ENCODE measurements at places on chromosomes 2 and 18.

GRCh38 chr2:33221046-33221784 is 255.2 kb upstream of the RASGRP3 start:
- DNase-seq = no peak

- DNase-seq = no peak
Observed at GRCh38 chr18:57585421-57585820, 1.1 kb downstream of the FECH start.

GRCh38 chr18:23137097-23137635 is 1.9 kb downstream of the CABLES1 start:
- DNase-seq = no peak

- no peak for DNase-seq
Observed at GRCh38 chr18:49249521-49249920, 210.9 kb downstream of the DYM start.

- DNase-seq = no peak
Observed at GRCh38 chr2:188852772-188853171, 121.4 kb upstream of the COL3A1 start.

DNA sequence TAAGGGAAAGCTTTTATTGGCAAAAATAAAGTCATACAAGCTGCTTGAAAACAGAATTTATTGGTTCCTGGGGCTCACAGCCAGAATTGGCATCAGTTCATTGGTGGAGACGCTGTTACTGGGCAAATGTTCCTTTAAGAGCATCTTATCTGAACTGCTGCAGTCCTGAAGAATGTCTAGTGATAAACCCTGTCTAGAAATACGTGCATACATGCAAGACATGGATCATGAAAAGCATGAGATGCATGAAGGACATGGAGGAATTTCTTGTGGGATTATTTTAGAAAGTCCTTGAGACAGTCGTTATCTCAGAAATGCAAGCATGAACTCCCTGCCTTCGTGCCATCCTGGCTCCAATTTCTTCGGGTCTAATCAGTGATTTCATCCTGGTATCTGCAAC is 32.5 kb upstream of the FHOD3 start:
- DNase-seq = no peak

DNA sequence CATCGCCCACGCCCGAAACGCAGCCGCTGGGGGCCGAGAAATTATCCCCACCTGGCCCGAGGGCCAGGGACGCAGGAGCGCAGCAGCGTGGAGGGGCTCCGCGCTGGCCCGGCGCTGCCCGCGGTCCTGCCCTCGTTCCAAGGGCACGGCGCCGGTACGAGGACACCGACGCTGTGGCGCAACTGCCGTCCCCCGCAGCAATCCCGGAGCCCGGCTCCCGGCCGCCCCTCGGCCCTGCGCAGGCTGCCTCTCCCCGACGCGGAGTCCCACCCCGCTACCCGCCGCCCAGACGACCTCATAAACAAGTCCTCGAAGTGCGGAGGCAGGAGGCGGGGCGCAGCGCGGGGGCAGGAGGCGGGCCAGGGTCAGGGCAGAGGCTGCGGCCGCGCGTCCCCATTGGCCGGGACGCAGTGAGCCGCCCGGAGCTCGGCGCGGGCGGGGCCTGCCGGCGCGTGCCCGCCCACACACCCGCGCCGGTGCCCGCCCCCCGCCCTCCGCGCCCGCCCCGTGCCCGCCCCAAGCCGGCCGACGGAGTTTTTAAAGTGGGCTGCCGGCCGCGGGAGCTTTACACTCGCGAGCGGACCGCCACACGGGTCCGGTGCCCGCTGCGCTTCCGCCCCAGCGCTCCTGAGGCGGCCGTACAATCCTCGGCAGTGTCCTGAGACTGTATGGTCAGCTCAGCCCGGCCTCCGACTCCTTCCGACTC is at the start of gene EPAS1:
EPAS1 (plus strand) TSS at position 568 of the 706 bp plus-strand sequence. CDS start 505 bp downstream, outside the sequence.
- no peak for DNase-seq

DNA sequence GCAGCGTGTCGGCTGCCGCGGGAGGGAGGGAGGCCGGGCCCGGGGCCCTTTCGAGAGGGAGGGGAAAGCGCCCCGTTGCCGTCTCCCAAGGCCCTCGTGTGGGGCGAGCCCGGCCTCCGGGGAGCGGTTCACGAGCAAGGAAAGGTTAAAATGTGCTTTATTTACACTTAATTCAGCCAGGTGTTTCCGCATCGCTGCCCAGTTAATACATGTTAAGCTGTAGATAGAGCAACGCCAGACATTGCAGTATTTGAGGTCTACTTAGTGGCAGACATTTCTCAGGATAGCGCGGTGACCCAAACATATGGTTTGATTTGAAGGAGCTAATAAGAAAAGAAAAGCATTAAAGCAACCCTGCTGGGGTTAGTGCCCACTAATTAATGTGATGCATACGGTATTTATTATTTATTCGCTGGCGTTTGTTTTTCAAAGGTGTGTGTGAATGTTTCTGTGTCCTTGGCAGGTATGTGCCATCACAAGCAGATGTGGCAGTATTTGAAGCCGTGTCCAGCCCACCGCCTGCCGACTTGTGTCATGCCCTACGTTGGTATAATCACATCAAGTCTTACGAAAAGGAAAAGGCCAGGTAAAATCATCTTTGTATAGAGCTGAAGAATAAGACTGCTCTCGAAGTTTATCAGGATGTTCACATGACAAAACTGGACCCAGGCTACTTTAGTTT is 571 bp downstream of the EEF1B2 start:
- no peak for DNase-seq

DNA sequence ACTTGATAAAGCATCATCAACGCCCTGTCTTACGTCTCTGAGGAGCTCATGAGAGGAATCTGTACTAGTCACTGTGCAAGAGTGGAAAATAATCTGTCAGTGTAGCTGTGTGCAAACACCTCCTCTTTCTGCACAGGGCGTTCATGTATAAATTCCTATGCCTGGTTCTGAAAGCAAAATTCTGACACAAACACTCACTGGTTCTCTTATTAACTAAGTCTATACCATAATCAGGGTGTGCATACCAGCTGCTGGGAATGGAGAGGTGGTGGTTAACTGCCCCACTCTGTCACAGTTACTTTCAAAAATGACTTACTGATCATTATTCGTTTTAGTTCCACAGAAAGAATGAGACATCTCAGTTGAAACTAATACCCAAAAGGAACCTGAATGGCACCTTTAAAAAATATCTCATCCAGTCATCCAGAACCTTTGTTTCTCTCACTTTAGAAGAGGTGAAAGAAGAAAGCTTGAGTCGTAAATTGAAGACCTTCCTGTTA is 35.7 kb downstream of the STK39 start:
- DNase-seq = no peak

DNA sequence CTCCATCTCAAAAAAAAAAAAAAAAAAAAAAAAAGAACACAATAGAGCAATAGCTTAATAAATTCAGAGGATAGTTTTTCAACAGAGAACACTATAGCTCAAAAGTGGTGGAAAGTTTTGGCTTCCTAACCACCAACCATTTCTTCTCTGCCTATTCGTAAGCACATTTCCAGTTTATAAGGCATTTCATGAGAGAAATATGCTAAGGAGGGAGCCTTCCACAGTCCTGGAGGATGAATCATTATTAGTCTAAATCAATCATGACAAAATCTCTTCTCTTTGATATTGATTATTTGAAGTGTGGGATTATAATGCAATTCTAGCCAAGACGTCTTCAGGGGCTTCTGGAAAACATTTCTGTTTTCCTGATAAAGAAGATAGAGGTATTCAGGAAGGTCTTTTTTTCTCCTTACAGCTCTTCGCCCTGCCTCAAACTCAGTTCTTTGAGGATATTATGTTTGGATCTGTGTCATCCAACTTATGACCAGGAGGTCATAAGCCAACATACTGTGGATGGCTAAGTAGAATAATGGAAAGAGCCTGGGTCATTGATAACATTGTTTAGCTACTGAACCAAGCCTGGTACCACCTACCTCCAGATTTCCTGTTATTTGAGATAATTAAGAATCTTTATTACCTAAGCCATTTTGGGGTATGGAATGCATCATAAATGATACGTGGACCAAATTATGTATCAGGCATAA is 207.3 kb downstream of the TRIB2 start:
- DNase-seq = no peak

DNA sequence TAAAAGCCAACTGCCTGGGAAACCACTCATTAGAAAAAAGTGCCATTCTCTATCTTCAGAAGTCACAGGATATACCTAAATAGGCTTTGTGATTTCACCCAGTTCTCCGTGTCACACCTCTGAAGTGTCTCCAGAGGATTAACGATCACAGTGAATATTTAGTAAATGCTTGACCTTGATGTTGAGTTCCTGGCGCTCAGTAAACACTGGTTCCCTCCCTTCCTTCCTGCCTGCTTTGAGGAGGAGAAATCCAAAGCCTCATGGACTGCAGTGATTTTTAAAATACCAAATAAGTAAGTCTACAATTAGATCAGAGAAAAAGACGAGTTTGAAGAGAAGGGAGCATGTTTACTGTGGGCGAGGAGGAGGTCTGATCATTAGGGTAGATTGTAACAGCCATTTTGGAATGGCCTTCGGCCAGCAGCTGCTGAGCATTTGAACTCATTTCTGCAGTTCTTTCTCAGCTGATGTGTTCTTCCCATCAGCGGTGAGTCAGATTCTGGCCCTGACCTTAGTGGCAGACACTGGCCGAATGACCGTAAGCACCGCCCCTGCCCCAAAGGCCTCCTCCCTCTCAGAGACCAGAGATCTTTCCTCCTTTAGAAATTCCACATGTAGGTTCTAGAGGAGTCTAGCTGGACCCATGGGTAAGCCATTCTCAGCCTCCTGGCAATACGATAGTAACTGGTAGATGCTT is 62.1 kb upstream of the SLC16A14 start:
- DNase-seq = no peak

DNA sequence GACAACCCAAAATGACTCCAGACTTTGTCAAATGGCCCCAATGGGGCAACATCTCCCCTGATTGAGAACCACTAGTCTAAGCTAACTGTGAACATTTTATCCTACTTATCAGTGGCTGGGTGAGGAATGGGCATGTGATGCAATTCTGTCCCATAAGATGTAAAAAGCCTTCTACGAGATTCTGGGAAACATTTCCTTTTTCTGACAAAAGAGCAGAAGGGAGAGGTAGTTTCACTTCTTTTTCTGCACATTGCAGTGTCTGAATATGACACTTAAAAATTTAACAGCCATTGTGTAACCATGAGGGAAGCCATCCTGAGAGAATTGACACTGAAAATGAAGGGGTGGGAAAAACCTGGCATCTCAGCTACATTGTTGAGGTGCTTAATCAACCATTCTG is 17.3 kb upstream of the MARCHF4 start:
- no peak for DNase-seq

GRCh38 chr2:241812730-241813643 is 4.0 kb downstream of the NEU4 start:
- DNase-seq = no peak

GRCh38 chr2:188620916-188621315 is 329.2 kb downstream of the GULP1 start:
- no peak for DNase-seq

DNA sequence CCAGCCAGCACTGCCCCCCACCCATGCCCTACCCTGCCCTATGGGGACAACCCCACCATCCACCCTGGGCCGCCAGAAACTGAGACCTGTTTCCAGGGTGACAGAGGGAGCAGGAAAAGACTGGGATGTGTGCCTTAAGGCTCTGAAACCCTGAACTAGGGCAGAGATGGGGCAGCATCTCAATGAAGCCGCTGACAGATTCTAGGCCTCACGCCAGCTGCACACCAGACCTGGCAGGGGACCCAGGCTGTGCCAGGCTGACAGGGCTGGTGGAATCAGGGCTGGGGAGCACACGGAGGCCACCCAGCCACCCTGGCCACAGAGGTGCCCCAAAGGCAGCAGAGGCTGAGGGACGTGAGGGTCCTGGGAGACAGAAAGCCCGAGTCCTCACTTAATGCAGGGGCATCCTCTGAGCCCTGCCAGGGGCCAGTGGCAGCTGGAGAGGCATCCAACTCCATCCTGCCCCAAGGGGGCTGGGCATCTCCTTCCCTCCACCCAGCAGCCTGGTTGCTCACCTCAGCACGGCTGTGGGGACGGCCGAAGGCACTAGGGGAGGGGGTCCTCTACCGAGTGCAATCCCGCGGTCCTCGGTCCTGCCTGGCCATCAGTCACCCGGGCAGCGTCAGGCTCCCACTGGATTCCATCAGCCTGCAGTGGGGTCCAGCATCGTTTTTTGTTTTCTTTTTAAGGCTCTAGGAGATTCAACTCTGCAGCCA is 169.2 kb downstream of the ZFP36L2 start:
- DNase-seq = no peak

GRCh38 chr18:52150050-52150449 is 189.9 kb upstream of the DCC start:
- no peak for DNase-seq

DNA sequence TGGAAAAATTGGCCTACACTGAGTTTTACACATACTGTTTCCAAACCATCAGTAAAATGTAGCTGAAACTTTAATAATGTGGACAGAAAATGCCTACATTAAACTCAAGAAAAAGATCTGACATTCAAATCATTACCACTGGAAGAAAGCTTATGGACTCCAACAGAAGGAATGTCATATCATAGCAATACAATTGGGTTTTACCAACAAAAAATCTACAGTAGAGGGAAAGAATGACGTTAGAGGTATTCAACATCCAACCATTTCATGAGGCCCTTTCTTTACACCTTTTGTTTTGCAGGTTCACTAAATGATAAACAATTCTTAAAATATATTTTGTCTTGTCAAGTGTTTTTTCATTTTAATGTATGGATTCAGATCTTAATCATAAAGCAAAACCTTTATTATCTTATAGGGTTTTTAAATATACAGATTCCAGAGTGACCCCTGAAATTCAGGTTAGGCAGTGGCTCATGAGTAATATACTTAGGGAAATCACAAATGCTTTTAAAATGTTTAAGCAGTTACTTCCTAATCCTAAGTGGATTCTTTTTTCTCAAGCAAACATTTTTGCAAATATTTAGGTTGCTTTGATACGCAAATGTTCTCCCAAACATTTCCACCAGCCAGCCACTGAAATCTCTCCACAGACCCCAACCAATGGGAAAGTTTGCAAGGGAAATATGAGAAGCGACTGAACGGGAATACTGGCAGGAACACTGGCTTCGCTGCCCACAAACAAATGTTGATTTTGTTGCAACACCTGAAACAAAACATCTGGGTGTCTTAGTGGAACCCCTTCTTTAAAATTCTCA is 168.7 kb downstream of the TCF4 start:
- no peak for DNase-seq

- no peak for DNase-seq
Observed at GRCh38 chr18:56383349-56383748, 255.0 kb downstream of the TXNL1 start.

DNA sequence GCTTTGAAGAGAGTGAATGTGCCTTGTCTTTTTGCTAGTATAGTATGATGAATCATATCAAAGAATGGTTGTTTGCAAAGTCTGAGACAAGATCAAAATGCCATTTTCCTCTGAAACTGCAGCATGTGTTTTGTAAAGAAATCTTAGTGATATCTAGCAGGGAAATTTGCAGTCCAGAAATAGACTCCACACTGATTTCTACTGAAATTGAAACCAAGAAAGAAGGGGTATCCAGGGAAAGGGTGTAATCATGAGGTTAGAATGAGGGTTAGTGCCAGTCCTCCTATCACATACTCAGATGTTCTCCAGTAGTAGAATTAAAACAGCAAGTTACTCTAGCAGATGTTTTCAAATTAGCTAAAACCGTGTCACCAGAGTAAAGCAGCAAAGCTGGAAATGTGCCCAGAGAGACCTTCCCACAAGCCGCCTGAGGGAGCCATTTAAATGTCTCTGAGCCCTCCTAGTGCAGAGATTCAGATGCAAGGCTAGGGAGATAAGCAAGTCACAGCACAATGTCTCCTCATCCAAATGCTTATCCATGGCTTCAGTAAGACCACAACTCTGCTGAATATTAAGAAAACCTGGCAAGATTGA is 4.9 kb downstream of the DLGAP1 start:
- no peak for DNase-seq

- peak; percentile 8 for DNase-seq
Observed at GRCh38 chr18:34122724-34123334, 101.9 kb downstream of the NOL4 start.

- DNase-seq = no peak
Observed at GRCh38 chr2:34912084-34912483, 1313.0 kb upstream of the FAM98A start.

Data from NCI-H524 treated with DMSO at 0.1 percent for 48 hours (cell line).